Kasumi-1 (cell line): ENCODE measurements at places on chromosomes 16 and 17.

DNA sequence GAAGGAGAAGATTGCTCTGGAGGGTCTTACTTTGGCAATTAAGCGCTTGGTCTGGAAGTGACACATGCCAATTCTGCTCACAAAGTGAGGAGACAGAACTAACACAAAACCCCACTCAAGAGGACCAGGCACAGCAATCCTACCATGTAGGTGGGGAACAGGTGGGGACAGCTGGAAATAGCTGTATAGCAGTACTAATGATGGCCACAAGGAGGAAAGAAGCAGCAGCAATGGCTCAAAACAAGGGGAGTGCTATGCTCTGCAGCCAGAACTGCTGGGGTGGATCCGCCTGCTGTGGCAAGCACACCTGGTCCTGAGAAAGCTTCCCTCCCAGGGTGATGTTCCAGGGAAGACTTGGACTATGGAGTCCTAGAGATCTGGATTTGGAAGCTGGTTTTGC lies 17.0 kb upstream of the TMEM132E start:
- DNase-seq, result no peak

DNA sequence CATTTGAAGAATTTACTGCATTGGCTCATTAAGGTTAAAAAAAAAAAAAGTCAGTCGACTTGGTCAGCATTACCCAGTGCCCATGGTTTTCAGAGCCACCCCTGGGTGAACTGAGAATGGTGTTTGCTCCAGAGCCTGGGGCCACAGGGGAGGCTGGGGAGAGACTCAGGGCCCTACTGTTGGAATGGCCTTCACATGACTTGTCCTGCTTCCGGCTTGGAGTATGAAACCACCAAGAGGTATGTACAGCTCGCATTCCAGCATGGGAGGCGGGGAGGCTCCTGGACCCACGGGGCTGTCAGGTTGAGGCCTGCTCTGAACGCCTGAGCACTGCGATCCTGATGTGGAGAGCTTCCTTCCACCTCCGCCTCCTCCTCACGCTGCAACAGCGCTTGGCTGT lies 36.8 kb downstream of the MSI2 start:
- no peak for DNase-seq

DNA sequence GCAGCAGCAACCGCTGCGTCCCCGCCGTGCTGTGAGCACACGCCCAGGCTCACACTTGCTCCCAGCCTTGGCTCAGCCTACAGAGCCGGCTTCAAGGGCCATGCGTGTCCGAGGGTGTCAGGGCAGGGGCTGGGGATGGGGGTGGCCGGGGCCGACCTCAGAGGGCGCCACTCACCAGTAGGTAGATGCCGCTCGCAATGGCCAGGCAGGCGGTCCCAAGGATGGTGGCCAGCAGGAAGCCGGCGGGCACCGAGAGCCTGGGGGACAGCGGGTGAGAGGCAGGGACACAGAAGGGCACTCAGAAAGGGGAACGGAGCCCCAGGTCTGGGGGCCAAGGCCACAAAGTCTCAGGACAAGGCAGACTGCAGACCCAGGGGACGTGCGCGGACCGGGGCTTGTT lies 4.9 kb downstream of the CYBA start:
- DNase-seq, result no peak

- DNase-seq, result no peak
Measured at GRCh38 chr16:4103745-4104144, 12.5 kb downstream of the ADCY9 start.

- DNase-seq, result no peak
Measured at GRCh38 chr16:19288872-19289799, 3.6 kb downstream of the CLEC19A start.

- no peak for DNase-seq
Measured at GRCh38 chr17:58969612-58970011, 137.1 kb downstream of the TRIM37 start.

DNA sequence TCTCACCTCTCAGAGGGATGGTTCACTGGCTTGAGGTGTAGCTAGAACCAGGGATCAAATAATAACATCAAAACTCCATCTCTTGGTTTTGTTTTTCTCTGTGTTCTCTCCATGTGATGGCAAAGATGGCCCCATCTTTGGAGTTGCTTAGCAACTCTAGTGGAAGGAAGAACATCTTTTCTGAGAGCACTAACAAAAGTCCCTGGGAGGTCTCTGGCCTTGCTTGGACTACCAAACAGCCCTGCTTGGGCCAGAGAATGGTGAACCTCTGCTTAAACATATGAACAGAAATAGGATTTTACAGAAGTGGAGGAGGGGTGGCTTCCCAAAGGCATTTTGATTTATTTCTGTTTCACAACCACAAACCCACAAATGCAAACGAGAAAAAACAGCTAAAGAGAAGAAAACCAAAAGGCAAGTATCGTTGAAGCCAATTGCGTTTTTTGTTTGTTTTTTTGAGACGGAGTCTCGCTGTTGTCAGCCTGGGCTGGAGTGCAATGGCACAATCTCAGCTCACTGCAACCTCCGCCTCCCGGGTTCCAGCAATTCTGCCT lies 13.2 kb downstream of the GABARAPL2 start:
- DNase-seq, result no peak

GRCh38 chr16:56255904-56256303 lies 64.6 kb downstream of the GNAO1 start:
- no peak for DNase-seq

- peak; percentile 97 for DNase-seq
Measured at GRCh38 chr17:63434951-63435571, 11.0 kb downstream of the CYB561 start.

- no peak for DNase-seq
Measured at GRCh38 chr16:56345406-56346050, 79.8 kb downstream of the AMFR start.

DNA sequence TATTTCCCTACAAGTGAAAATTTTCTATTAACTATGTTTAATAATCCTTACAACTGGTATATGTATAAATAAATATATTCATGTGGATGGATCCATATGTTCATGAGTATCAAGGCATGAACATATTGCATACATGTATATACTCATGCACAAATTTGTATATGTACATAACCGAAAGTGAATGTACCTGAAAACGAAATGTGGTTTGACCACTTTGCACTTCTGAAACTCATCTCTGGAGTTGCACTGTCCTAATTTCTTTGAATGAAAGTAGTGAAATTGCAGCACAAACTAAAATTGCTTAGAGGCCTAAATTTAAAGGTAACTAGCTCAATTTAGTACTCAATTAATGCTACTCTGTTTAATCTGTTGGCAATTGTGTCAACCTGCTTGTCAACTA lies 27.4 kb upstream of the GNAO1 start:
- DNase-seq, result no peak

DNA sequence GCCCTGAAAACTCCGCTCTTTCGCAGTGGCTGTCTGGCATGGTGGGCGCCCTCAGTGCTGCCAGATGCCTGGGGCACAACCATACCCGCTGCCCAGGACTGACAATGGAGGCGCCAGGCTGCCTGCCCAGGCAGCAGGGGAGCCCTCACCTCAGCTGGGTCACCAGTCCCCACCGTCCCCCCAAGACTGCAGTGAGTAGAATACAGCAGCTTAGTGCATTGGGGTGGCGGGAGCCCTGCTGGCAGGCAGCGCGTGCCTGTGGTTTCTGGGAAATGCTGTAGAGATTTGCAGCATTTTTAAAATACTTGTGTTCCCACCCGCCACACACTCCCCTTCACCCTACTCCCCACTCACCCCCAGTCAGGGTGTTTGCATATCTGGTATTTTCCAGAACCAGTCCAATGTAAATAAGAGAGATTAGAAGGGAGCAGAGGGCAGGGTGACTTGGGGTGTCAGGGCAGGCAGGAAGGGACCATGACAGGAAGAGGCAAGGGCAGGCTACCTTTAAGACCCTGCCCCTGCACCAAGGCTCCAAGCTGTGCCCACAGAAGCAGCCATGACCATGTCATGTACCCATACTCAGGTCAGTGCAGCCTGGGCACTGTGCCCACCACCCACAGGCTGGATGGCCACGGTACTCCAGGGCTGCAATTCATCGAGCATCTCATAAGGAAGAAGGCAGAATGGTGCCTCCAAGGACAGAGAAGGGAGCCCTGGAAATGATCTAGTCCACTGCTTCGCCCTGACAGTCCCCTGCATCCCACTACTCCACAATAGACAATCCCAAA lies 21.5 kb downstream of the MYO18A start:
- DNase-seq, result no peak

- no peak for DNase-seq
Measured at GRCh38 chr17:59451706-59452105, 113.7 kb upstream of the DHX40 start.

GRCh38 chr17:81986606-81987005 lies 9.2 kb downstream of the ASPSCR1 start:
- no peak for DNase-seq

- DNase-seq, result no peak
Measured at GRCh38 chr16:13067648-13068047, 166.2 kb downstream of the SHISA9 start.

DNA sequence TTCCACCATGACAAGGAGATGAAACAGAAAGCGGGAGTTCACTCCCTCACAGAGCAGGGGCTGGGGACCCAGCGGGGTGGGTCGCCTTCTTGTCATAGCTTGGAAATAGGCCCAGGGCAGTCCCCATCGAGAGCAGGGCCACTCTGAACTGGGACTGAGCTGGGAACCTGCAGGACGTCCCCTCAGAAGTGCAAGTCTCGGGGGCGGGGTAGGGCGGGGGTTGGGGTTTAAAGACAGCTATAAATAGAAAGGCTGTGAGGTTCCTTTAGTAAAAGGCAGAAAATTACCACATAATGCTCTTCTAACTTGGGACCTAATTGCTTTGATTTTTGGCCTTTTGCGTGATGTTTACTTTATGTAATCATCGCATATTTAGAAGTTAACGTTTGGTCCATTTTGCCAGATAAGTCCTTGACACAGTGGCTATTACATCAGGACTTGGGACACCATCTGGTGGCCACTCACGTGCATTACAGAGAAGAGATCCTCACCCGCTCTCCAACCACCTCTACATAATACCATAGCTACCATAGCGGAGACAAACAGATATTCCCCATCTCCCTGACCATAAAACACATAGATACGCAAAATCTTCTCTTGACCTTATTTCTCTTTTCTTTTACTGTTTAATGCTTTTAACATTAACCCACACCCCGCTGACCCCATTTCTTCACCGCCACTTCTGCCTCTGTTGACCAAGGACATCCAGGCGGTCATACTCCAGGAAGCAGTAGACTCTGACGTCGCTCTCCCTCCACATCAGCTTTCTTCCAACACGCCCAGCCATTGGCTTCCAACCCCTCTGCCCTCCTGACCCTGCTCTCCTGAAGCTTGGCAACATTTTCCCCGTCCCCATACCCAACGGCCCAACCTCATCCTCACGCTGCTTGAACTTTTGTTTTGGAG lies 27.5 kb upstream of the PIK3R6 start:
- DNase-seq, result peak; percentile 40

GRCh38 chr16:58499615-58500351 lies at the start of gene NDRG4:
Gene NDRG4 (plus strand): TSS chr16:58500143. CDS start chr16:58500249, 106 bp downstream.
- peak; percentile 10 for DNase-seq

GRCh38 chr17:47816947-47817346 lies 4.6 kb downstream of the OSBPL7 start:
- no peak for DNase-seq

- DNase-seq, result no peak
Measured at GRCh38 chr17:48439110-48439850, 9.3 kb upstream of the SKAP1 start.

- no peak for DNase-seq
Measured at GRCh38 chr17:48014595-48015111, 22.9 kb downstream of the COPZ2 start.

- peak; percentile 80 for DNase-seq
Measured at GRCh38 chr17:65163990-65164495, 26.9 kb downstream of the RGS9 start.

DNA sequence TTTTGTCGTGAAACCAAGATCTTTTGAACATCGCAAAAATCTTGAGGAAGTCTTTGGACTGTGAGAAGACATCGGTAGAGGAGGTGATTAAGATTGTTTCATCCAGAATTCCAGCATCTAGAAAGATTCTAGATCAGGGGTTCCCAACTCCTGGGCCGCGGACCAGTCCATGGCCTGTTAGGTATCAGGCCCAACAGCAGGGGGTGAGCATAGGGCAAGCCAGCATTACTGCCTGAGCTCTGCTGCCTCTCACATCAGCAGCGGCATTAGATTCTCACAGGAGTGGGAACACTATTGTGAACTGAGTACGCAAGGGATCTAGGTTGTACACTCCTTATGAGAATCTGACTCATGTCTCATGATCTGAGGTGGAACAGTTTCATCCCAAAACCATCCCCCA lies 600.6 kb upstream of the CDH11 start:
- DNase-seq, result no peak

DNA sequence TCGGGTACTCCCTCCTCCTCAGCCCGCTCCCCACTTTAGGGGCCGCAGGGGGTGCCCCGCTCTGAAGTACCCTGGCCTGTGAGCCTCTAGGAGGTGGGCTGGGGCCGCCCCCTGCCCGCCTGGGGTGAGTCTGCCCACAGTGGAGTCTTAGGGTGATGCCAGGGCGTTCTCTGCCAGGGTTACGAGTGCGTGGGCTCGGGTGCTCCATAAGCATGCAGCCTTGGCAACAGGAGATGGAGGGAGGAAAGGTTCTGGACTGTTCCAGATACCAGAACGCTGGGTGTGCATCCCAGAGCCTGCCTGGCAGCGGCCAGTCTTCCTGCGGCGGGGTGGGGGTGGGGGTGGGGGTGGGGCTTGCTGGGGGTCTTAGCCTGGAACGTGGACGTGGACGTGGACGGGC lies 15.9 kb downstream of the CACNA1H start:
- no peak for DNase-seq

- no peak for DNase-seq
Measured at GRCh38 chr17:57277923-57278604, 21.7 kb downstream of the MSI2 start.

DNA sequence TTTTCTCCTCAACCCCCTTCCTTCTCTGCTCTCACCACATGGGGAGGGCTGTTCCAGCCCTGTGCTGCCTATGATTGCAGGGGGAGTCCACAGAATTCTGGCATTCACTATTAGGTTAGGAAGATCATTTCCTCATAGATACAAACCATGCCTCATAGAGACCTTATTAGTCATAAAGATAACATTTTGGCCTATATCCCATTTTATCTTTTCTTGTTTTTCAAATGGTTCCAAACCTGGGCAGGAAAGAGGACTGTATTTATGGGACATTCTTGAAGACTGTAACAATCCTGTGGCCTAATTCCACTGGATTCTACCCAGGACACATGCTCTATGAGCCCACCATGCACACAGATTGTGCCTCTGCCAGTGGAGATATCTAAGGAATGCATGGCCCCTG lies 51.7 kb downstream of the ASIC2 start:
- no peak for DNase-seq

DNA sequence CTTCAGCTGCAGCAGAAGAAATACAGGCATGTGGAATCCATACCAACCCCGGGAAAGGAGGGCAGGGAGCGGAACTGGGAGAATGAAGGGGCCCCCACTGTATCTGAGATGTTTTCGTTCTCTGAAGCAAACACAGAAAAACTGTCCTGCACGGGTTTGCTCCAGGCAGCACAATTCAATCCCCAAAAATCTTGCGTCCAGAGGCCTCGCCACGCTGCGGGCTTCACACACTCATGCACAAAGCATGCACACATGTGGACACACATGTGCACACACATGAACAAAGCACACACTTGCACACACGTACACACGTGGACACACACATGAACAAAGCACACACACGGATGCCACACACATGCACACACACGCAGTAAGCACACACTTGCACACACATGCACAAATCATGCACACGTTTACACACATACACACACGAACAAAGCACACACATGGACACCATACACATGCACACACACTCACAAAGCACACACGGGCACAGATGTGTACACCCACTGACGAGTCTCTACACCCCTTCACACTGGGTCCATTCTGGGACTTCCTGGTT lies 27.3 kb downstream of the COX4I1 start:
- no peak for DNase-seq
